ENCODE measurements at places on chromosomes 5 and 9. TPM values are rescaled to one million over a fixed set of nuclear protein-coding genes. Genes with fewer than 3 reads are reported as not detected.

Gene EIF4E1B
- total RNA-seq, result 1.3 TPM

Gene SGCD
- 0.11 TPM for total RNA-seq

Gene PCDHGB1
- total RNA-seq, result 5.2 TPM

Gene TMEM174
- not detected for total RNA-seq

Gene IFNA13
- not detected for total RNA-seq

Gene PCDHGA6
- total RNA-seq, result 1.5 TPM

Gene UGT3A1
- total RNA-seq, result 1.8 TPM

Gene NIPAL4
- not detected for total RNA-seq

Gene ANKRD31
- 0.13 TPM for total RNA-seq

Gene FBP1
- 1.9 TPM for total RNA-seq

Gene SPINK13
- not detected for total RNA-seq

Gene STK32A
- total RNA-seq, result 0.99 TPM
